ENCODE measurements at places on chromosomes 4 and X.

GRCh38 chr4:71132486-71132885 lies 139.0 kb downstream of the DCK start:
- no peak for DNase-seq

DNA sequence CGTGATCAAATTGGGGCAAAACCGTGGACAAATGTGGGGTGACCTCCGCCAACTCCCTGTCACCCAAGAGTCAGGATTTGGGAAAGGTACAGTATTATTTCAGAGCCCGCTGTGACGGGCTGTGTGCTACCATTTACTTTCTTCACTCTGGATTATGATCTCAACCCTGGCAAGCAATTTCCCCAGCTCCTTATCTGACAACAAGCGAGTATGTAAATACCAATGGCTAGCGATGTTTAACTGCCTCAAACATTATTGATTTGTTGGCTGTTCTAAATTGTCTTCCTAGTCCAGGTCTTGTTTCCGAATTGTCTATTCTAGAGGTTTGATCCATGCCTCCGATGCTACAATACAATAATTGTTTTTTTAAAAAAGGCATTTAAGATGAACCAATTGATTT lies 17.7 kb upstream of the PITX2 start:
- DNase-seq, result no peak

DNA sequence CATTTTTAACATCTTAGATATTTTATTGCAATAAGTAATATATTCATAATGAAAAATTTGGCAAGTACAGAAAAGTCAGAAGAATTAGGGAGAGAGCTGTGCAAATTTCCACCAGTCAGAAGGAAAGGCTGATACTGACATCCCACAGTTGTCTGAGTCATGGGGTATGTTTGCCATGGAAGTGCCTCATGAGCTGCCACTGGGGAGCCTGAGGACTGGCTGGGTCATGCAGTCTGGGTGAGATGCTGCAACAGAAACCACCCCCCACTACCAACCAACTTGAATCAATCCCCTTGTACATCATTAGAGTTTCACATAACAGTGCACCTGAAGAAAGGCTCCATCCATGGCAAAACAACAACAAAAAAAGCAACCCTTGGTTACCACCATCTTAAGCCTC lies 45.2 kb upstream of the ENPP6 start:
- no peak for DNase-seq

DNA sequence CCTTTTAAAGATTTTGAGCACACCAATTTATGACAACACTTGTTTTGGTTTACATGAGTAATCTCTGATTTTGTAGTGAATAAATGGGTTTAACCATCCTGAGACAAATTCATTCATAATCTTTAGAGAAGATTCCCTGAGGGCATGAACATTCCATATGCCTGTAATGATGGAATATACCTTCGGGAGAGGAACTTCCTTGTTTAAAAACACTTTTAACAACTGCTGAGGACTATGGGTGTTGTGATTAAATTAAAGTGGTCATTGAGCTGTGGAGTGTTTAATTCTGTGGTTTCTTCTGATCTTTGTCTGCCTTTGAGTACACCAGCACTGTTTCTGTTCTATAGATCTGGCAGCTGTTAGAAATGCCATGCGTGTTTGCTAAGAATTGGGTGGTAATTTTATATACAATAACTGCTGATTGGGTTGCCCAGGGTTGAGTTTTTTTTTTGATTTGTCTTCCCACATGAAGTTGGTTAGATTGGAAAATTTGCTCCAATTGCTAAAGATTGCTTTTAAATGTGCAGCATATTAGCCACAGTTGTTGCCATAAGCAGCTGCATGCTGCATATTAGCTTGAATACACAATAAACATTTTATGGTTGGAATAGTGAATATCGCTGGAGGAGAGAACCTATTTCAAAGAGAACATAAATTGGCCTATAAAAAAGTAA lies 86.8 kb downstream of the DCLK2 start:
- no peak for DNase-seq

GRCh38 chrX:47483306-47484268 lies 565 bp upstream of the ZNF41 start:
- DNase-seq, result peak; percentile 37

Data from ovary (tissue), 10 donors.